Cardiac fibroblast (primary cell): ENCODE measurements at places on chromosomes 5 and 9.

DNA sequence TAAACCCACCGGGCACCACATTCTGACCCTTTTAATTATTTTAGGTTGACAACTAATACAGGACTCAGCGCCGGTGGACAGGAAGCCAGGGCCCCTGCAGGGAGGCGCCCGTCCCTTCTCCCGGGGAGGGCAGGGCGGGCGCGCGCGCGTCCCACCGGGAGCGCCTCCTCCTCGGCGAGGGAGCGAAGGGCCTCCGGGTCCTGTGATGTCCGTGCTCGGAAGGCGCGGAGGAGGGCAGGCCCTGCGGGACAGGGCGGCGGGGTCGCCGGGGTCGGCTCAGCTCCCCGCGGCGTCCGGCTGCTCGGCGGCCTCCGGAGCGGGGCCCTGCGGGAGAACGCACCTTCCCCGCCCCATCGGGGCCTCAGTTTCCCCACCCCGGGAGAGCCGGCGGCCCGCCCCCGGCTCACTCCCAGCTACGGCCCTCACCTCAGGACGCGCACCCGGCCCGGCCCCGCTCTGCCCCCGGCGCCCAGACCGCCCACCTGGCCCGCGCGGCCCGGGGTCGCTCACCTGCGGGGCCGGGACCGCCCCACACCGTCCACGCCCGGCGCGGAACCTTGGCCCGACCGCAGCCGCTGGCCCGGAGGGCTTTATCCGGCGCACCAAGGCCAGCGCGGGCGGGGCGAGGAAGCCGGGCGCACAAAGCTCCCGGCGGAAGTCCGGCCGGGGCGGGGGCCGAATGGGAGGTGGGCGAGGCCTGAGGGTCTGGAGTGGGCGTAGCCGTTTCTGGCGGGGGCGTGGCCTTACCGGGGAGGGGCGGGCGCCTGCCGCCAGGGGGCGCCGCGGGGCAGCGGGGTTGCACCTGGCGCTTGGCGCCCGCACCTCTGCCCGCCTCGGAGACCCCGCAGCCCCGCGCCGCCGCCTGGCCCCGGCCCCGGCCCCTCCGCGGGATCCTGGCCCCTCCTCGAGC is at the start of the genes EXD3 and NOXA1:
TSS of gene EXD3 (minus strand) at position 559 of the 910 bp plus-strand sequence. CDS start 27,805 bp downstream, outside the sequence.
TSS of gene NOXA1 (plus strand) at position 790 of the 910 bp plus-strand sequence. CDS start 137 bp downstream, outside the sequence.
- peak; percentile 93 for DNase-seq

DNA sequence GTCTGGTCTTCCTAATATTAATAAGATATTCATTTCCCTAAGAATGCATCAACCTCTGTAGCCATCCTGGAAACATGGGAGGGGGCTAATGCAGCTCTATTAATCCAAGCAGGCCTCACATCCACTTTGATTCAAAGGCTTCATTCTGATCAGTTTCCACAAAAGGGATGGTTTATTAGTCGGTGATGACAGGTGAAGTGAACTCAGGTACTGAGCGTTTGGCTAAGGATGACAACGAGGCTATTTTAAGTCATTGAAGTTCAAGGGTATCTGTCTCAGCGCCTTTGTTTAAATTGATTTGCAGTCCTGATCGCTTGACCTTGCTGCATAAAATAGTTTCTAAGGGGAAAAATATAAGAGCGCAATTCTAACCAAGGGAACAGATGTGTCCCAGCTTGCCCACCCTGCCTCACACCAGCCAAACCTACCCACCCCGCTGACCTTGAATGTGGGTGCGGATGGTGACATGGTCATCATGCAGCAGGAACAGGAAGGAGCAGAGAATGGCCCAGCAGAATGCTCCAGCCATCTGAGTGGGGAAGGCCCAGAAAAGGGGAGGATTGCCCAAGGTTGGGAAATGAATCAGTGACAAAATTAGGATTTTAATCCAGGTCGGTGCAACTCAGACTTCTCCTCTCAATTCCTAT is 70.5 kb upstream of the ZNF618 start:
- DNase-seq: no peak

- peak; percentile 33 for DNase-seq
Observed at GRCh38 chr9:125540497-125540896, 166.5 kb downstream of the MAPKAP1 start.

- DNase-seq: no peak
Observed at GRCh38 chr5:9316733-9317132, 229.1 kb downstream of the SEMA5A start.

DNA sequence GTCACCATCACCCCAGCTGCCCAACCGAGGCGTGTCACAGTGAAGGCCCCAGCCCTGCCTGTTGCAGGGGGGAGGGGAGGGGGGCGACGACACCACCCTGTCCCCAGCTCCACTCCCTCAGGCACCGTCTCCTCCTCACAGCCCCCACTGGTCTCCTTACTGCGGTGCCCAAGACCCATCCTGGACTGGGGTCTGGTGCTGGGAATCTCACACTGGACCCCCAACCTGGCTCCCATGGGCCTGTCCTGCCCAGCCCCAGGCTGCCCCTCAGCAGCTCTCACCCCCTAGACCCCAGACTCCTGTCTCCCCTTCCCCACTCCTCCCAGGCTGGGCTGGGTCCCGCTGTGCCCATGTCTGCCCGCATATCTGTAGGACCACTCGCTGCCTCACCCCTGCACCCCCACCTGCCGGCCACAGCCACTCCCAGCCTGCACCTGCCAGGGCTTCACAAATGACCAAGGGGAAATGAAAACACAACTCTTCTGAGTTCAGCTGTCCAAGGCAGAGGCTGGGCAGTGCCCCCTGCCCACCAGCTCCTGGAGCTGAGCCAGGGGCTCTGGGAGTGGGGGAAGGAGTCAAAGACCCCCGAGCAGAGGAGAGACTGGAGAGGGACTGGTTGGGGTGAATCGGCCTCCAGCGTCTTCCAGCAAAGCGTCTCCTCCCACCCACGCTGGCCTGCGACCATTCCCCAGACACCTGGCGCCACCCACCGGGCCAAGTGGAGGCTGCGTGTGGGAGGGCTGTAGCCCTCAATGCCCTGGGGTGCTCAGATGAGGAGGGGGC is 32.6 kb upstream of the EGFL7 start:
- peak; percentile 63 for DNase-seq

GRCh38 chr5:25090854-25091253 is 446.1 kb upstream of the CDH10 start:
- DNase-seq: no peak

DNA sequence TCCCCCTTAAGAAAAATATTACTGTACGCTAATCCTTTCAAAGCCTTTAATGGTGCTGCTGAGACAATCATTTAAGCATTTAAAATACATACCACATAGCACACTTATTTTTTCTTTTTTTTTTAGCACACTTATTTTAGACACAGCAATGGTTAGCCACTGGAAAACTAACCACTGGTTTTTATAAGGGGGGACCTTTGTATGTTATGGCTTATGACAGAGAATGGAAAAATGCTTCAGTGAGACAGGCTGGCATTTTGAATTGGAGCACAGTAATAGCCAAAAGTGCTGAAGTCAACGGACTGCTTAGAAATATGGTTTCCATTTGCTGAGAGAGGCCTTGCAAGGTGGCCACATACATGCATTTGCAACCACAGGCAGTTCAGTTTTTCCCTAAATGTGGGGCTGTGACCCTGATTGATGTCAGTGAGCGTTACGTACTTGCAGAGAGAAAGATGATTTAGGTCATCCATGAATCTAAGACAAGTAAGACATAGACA is 28.5 kb downstream of the AOPEP start:
- no peak for DNase-seq

DNA sequence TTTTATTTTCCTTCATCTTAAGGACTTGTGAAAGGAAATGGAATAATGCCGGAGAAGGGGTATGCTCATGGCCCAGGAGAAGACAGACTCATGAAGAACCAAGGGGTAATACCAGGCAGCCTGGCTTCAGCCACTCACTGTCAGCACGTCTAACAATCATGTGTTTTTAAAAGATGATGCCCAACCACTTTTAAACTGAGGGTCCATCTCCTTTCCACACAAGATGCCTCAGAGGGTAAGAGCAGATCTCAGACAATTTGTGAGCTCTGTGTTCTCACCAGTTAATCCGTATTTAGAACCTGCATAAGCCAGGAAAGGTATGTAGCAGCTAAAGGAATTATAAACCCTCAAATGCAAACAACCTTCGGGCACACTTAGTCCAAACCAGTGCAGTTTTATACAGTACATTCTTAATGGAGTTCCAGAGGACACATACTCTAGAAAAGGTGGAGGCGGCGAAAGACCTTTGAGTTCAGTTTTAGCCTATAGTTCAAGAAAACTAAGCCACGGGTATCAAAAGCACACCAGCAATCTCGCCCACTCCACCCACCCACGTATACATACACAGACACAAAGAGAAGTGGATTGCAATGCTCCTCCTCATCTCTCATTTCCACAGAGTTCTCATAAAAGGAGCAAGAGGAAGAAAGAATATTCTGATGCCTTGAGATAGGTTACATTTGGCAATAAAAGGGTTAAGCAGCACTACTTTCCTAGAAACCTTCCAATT is 2.6 kb downstream of the DIAPH1 start:
- no peak for DNase-seq

DNA sequence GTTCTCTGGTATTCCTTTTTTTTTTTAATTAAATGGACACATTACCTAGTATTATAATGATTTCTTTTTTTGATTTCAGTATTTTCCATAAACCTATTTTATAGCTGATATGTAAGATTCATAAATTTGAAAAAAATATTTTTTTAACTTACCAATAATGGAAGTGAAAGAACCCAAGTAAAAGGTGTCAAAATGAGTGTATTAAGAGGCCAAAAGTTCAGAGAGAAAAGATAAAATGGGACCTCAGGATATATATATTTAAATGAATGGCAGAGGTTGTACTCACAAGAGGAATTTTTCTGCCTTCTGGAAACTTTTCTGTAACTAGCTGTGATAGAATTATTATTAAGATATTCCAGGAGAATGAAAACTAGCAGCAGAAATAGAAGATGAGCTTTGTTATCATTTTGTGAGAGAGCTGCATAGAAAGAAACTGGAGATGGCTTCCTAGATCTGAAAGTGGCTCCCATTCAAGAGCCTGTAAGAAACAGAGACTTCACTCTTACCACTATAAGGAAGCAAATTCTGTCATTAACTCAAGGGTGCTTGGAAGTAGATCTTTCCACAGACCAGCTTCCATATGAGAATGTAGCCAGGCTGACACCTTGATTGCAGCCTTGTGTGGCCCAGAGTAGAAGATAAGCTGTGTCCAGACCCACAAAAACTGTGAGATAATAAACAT is 91.7 kb downstream of the MRPS30 start:
- DNase-seq: no peak

- peak; percentile 80 for DNase-seq
Observed at GRCh38 chr9:22238809-22239684, 207.6 kb upstream of the DMRTA1 start.

- peak; percentile 43 for DNase-seq
Observed at GRCh38 chr5:31193591-31194467, at the start of gene CDH6. Gene CDH6, plus strand, starts transcription at chr5:31193686. Its CDS starts 73,788 bp downstream, at chr5:31267474.

- no peak for DNase-seq
Observed at GRCh38 chr9:124939944-124940343, 939 bp downstream of the GOLGA1 start.

- no peak for DNase-seq
Observed at GRCh38 chr5:96065685-96066385, 104.2 kb upstream of the ELL2 start.

DNA sequence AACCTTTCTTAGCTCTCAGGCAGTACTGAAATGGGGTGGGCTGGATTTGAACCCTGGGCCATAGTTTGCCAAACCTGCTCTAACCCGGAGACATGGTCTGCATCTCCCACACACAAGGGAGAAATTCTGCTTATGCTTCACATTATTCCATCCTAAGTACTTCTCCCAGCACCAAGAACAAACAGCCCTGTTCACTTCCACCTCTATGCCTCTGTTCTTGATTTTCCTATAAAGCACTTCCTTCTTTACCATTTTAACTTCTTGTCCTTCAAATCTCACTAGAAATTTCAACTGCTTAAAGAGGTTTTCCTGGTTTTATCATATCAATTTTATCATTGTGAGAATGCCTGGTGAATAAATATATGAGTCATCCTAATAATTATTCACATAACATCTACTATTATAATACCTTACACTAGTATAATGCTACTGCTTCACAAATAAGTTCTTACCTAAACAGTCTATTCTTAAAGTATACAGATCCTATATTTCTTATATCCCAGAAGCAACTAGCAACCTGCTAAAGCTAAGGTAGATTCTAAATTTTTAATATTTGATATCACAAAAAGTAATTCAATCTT is 12.7 kb downstream of the FEM1C start:
- no peak for DNase-seq

GRCh38 chr5:143664623-143665022 is 147.3 kb upstream of the HMHB1 start:
- no peak for DNase-seq

DNA sequence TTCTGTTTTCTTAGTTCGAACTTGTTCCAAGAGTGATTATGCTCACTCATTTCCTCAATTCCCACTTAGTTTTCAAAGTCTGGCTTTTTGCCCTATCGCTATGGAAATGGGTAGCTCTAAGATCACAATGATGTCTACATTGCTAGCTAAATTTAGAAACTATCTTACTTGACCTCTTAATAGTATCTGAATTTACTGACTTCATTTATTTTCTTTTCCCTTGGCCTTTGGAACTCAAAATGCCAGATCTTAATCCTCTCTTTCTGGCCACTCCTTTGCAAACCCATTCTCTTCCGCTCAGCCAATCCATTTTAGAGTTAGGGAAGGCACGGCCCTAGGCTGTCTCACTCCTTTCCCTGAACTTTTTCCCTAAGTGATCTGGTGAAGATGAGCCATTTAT is 137.0 kb downstream of the FER start:
- peak; percentile 65 for DNase-seq

- no peak for DNase-seq
Observed at GRCh38 chr9:118295413-118295812, 591.2 kb downstream of the TLR4 start.

DNA sequence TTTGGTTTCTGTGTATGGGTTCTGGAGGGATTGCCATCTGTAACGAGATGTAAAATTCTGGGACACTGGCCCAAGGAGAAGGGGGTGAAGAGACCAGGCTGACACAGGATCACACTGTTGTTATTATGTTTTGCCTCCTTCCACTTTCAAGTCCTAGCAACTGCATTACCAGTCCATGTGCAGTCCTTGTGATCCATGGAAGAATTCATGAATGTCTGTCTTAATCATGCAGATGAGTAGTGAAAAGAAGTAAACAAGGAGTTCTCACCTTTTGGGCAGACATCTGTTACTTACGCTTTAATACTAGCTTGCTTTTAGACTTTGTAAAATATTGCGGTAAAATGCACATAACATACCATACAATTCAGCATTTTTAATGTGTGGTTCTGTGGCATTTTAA is 18.3 kb downstream of the MEGF10 start:
- DNase-seq: no peak

GRCh38 chr5:155952486-155953089 is 374.4 kb upstream of the SGCD start:
- DNase-seq: no peak

DNA sequence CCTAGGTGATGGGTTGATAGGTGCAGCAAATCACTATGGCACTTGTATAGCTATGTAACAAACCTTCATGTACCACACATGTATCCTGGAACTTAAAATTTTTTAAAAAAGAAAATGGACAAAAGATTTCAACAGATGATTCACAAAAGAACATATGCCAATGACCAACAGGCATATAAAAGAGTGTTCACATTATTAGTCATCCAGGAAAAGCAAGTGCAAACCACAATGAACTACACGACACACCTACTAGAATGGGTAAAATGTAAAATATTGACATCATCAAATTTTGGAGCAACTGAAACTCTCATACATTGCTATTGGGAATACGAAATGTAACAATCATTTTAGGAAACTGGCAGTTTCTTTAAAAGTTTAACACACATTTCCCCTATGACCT is 109.9 kb downstream of the YIPF5 start:
- no peak for DNase-seq
